ENCODE measurements at places on chromosomes 4 and X.

DNA sequence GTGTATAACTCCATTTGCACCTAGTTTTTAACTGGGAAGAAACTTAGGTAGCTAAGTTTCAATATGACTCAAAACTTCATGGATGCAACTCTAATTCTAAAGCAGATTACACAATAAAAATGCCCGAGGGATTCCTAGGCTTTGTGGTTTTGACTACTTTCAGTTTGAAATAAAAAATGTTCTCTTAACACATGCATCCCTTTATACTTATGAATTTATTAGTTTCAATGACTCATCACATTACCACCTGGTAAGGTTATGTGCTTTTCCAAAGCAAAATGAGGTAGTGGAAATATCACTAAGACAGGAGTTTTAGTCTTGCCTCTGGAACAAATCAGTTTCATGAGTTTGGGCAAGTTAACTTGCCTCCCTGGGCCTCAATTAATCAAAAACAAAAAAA, 125.5 kb downstream of the OPHN1 start:
- DNase-seq = no peak

- DNase-seq = no peak
Observed at GRCh38 chr4:76208005-76208765, 5.4 kb downstream of the SCARB2 start.

DNA sequence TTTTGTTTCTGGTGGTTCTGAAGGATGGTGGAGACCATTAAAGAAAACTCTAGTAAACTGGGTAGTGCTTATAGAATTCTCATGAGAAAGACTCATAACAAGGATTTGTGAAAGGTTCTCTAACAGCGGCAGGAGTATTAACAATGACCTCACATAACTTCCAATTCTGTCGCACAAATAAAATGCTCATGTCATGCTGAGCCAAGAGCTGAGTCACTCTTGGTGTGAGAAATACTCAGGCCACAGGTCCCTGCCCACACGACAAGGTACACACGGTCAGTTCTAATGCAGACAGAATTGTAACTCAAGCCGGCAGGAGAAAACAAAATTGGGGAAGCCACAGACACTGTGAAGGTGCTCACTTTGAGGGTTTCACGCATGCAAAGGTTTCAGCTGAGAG, 34.4 kb upstream of the C4orf50 start:
- DNase-seq = no peak

DNA sequence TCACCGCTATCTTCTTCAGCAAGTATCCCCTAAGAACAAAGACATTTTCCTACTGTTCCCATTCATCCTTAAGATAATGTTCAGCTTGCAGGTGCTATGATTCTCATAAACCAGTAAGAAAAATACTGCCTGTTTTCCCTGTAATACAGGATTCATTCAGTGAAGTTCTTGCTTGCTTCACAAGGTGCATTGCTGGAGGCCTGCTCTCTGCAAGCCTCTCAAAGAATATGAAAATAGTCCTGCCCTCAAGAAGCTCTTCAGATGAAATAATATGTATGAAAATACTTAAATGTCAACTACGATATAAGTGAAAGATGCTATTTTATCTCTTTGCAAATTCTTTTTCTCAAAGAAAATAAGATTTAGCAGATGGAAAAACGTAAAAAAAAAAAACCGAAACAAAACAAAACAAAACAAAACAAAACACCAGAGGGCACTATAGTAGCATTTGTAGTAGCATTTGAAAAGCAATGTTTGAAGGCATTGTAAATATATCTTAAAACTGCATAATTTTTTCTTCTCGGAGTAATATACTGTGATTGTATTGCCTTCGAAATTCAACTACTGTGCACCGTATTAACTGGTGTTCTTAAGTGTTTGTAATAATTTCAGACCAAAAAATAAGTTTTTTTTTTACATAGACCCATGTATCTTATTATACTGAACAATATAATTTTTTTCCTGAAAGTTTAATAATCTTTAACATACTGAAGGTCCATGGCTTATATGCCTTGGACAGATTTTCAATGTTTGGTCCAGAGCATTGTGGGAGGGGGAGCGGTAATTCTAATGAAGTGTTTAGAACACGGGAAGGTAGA, 26.0 kb downstream of the ADH4 start:
- DNase-seq = no peak

DNA sequence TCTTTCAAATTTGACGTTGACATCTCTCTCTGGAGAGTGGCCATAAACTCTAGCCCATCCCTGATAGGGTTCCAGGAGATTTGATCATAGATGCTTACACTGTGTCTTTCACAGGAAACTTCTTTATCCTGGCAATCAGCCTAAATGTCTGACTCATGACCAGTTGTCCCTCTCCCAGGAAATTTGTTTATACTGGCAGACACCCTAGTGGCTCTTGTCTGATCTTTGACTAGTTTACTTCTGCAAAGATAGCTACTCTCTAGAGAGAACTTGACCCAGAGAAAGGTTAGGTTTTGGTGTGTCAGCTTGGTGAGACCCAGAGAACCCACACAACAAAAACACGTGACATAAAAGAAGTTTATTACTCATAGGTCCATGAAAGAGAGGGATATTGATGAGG, 509.8 kb downstream of the CENPC start:
- DNase-seq = no peak

DNA sequence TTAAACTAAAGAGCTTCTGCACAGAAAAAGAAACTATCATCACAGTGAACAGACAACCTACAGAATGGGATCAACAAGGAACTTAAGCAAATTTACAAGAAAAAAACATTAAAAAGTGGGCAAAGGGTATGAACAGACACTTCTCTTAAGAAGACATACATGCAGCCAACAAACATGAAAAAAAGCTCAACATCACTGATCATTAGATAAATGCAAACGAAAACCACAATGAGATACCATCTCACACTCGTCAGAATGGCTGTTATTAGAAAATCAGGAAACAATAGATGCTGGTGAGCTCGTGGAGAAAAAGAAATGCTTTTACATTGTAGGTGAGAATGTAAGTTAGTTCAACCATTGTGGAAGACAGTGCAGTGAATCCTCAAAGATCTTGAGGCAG, 27.8 kb downstream of the PAPSS1 start:
- DNase-seq = no peak

Data from effector CD8-positive, alpha-beta T cell (primary cell).